GM12878 (cell line): ENCODE measurements at places on chromosomes 16 and 17. TPM values are rescaled to one million over a fixed set of nuclear protein-coding genes. Genes with fewer than 3 reads are reported as not detected.

The SLX1A gene
- 56.4 and 88.1 TPM in 2 replicates for total RNA-seq

DNA sequence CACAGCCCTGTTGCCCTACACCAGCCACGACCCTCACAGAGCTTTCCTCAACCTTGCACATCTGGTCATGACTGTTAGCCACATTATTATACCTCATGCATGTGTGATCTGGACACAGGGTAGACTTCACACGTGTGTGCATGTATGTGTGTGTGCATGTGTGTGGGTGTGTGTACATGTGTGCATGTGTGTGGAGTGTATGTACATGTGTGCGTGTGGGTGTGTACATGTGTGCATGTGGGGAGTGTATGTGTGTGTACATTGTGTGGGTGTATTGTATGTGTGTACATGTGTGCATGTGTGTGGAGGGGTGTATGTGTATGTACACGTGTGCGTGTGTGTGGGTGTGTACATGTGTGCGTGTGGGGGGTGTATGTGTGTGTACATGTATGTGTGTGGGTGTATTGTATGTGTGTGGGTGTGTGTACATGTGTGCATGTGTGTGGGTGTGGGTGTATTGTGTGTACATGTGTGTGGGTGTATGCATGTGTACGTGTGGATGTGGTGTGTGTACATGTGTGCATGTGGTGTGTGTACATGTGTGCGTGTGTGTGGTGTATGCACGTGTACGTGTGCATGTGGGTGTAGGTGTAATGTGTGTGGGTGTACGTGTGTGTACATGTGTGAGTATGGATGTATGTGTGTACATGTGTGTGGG, 130.2 kb downstream of the C16orf95 start:
- no peaks in the 10 kb centered on the region for H3K27me3 ChIP-seq
- H3K4me1 ChIP-seq, result no peaks in the 10 kb centered on the region
- no peak for DNase-seq
- H3K36me3 ChIP-seq, result no peaks in the 10 kb centered on the region

- peaks cover 13% of the 10 kb centered on the region for H3K36me3 ChIP-seq
- no peak for DNase-seq
- no peaks in the 10 kb centered on the region for H3K27me3 ChIP-seq
- no peak overlapping the region for H3K4me3 ChIP-seq
These were observed 97.3 kb upstream of the CHMP6 start for GRCh38 chr17:80894439-80894721.

DNA sequence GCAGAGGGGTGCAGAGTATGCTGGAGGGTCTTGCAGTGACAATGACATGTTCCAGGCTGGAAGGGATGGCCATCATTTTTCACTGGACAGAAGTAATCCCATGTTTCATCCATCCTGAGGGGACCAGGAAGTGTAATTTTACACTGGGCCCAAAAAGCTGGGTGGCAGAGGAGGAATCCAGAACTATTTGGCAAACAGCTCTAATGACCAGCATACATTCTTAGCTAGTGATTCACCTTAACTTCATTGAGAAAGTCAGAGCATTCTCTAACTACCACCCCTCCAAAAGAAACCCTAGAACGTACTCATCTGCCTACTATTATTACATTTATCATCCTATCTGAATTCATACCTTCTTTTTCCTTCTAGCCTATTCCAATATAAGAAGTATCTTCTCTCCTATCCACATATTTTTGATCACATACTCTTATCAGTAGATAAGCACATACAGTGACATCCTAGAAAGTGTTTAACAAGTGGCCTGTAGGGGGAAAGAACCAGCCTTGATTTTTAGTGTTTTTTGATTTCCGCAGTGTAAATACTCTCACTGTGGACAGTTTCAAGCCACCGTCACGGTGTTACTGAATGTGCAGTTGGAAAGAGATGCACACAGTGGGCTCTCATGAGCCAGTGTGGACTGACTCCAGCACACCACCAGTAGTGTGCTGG, 118.1 kb downstream of the FTO start:
- H3K27me3 ChIP-seq, result no peaks in the 10 kb centered on the region
- H3K36me3 ChIP-seq, result 0 out of 2 replicates have a peak, but pooled peaks cover 2% of the 10 kb centered on the region
- no peak for DNase-seq
- no peaks in the 10 kb centered on the region for H3K4me1 ChIP-seq
- no peak overlapping the region for H3K27ac ChIP-seq

GRCh38 chr17:45703806-45704205, 80.3 kb upstream of the CRHR1 start:
- H3K36me3 ChIP-seq, result no peaks in the 10 kb centered on the region
- no peak overlapping the region for H3K27ac ChIP-seq
- no peaks in the 10 kb centered on the region for H3K4me1 ChIP-seq
- no peak for DNase-seq
- no peak overlapping the region for H3K4me3 ChIP-seq

The HSBP1 gene
- total RNA-seq, result 54.5 and 59.8 TPM in 2 replicates

DNA sequence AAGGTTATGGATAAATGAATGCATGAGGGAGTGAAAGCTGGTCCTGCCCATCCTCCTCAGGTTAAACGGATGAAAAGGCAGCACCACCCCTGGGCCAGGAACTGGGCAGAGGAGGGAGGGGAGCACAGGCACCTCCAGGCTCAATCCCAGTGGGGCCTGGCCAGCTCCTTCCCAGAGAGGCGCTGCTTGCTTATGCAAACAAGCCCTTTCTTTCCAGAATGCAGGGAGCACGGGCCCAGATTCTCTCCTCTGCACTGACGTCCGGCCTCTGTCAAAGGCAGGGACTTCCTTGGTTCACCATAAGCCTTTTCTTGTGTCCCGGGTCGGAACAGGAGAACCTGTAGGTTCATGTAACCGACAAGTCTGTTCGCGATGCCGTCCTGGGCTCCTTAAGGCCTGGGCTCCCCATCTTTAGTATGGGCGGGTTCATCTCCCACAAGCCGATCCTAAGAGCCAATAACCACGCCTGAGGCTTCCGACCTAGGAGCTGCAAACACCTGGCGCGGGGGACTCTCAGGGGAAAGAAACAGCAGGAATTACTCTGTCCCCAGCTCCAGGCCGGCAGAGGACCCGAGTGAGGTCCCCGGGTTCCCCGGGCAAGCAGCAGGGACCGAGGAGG, 16.3 kb downstream of the ENPP7 start:
- H3K36me3 ChIP-seq, result no peaks in the 10 kb centered on the region
- H3K27ac ChIP-seq, result no peak overlapping the region
- H3K4me3 ChIP-seq, result no peak overlapping the region
- H3K4me1 ChIP-seq, result peaks cover 13% of the 10 kb centered on the region
- peaks cover 4% of the 10 kb centered on the region for H3K27me3 ChIP-seq

DNA sequence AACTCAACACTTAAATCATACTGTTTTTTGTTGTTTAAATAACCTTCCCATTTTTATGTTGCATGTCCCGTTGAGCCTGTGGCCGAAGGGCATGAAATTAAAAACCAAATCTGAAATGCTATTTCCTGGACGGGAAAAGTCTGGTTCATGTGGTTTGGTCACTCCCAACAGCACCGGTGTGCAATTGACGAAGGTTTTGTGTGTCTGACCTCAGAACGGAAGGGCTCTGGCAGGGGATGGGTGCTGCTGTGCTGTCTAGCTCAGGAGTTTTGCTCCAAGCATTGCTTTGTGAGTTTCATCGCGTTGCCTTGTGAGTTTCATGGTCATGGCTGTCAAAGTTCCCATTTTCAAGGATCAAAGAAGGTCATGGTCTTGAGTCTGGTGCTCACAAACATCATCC, 363.3 kb downstream of the XYLT1 start:
- H3K36me3 ChIP-seq, result no peaks in the 10 kb centered on the region
- H3K27ac ChIP-seq, result no peak overlapping the region
- peaks cover 20% of the 10 kb centered on the region for H3K4me1 ChIP-seq
- DNase-seq, result no peak
- no peak overlapping the region for H3K4me3 ChIP-seq
- H3K27me3 ChIP-seq, result no peaks in the 10 kb centered on the region

The KRT33A gene
- total RNA-seq, result not detected in 2 replicates

DNA sequence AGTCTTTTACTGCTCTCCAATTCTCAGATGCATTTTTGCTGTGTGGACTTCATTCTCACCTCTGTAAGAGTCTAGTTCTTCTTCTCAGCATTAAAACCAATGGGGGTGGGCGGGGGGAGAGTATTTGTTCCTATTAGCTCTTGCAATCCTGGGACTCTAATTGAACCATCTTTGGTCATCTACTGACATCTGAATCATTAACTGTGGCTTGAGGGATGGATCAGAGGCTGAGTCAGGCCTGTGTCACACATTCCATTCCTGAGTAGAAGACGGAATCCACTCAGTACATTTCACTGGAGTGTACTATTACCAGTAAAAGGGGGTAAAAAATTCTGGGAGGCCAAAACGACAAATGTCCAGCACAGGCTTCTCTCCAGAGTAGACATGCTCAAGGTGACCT, 12.8 kb upstream of the ZNF23 start:
- no peak overlapping the region for H3K4me3 ChIP-seq
- H3K4me1 ChIP-seq, result no peaks in the 10 kb centered on the region; the same call in 1 of the 2 replicates
- no peak overlapping the region for H3K27ac ChIP-seq
- no peaks in the 10 kb centered on the region for H3K36me3 ChIP-seq

DNA sequence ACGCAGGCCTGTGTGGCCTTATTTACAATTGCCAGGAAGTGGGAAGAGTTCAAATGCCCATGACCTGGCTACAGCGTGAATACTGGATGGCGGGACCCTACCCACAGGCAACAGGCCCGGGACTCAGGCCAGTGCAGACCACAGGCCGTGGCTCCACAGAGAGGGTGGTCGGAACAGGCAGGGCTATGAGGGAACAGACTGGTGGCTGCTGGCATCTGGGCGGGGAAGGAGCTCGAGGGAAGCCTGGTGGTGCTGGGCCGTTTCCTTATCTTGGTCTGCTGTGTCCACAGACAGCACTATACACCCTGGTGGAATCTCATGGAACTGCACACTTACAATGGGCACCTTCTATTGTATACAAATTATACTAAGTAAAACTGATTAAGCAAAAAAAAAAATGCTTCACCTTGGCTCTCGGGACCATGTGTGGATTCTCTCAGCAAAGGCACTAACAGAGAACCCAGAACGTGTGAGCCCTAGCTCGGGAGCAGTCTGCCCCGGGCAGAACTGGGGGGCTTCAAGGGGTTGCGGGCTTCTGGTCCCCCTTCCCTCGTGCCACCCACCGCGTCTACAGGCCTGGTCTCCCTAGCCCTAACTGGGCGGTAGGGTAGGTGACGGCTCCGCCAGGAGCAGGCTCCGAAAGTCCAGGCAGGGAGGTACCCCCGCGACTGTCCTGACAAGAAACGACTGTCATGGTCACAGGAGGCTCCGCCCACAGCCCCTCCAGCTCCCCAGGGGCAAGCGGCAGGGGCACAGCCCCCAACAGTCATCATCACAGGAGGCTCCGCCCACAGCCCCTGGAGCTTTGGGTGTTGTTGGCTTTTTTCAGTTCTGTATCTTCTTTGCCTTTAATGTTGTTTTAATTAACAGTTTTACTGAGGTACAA, 21.8 kb downstream of the CEP131 start:
- H3K4me1 ChIP-seq, result no peaks in the 10 kb centered on the region
- 0 out of 2 replicates have a peak, but pooled peaks cover 4% of the 10 kb centered on the region for H3K36me3 ChIP-seq
- H3K27me3 ChIP-seq, result no peaks in the 10 kb centered on the region

GRCh38 chr17:77783991-77784820, 174.3 kb upstream of the TNRC6C start:
- H3K4me3 ChIP-seq, result no peak overlapping the region
- no peaks in the 10 kb centered on the region for H3K36me3 ChIP-seq
- H3K4me1 ChIP-seq, result peaks cover 6% of the 10 kb centered on the region; the same call in 1 of the 2 replicates
- H3K27ac ChIP-seq, result no peak overlapping the region

- H3K27me3 ChIP-seq, result no peaks in the 10 kb centered on the region
- no peak for DNase-seq
- no peak overlapping the region for H3K4me3 ChIP-seq
These were observed 90.5 kb downstream of the C16orf78 start for GRCh38 chr16:49464093-49464492.

GRCh38 chr17:77378318-77379064, 237.7 kb downstream of the SEC14L1 start:
- H3K36me3 ChIP-seq, result no peaks in the 10 kb centered on the region
- H3K4me3 ChIP-seq, result no peak overlapping the region
- H3K27ac ChIP-seq, result no peak overlapping the region
- no peak for DNase-seq

- H3K27me3 ChIP-seq, result no peaks in the 10 kb centered on the region; the same call in none of the 2 replicates
- no peak overlapping the region for H3K4me3 ChIP-seq
- DNase-seq, result no peak
These were observed 6.2 kb downstream of the FSCN2 start for GRCh38 chr17:81534157-81535006.

DNA sequence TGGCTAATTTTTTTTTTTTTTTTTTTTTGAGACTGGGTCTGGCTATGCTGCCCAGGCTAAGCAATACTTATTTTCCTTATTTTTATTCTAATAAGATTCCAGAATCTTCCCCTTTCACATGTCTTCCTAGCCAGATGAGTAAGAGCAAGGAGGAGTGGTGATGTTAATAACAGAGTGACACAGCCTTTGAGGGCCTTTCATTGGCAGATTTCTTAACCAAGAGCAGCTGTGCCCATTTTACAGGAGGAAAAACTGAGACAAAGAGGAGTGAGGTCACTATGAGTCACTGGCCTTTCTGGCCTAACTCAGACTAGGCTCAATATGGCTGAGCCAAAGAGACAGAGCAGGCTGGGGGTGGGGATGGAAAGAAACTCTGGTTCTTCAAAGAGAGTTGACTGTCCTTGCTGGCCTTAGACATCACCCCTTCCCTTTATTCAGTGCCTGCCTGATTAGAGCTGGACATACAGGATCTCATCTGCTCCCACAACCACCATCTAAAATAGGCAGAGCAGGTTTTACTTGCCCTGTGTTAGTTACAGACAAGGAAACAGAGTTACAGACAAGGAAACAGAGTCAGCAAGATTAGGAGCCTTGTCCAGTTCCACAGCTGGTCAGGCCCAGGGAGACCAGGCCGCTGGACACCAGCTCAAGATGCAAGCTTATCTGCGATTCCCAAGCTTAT, 50.0 kb upstream of the TOB1 start:
- H3K4me1 ChIP-seq, result peaks cover 20% of the 10 kb centered on the region
- no peak overlapping the region for H3K27ac ChIP-seq
- H3K4me3 ChIP-seq, result no peak overlapping the region
- no peaks in the 10 kb centered on the region for H3K36me3 ChIP-seq
- no peaks in the 10 kb centered on the region for H3K27me3 ChIP-seq
- DNase-seq, result no peak

- H3K4me1 ChIP-seq, result peaks cover 7% of the 10 kb centered on the region
- H3K27ac ChIP-seq, result no peak overlapping the region
- DNase-seq, result no peak
- no peak overlapping the region for H3K4me3 ChIP-seq
These were observed 67.1 kb downstream of the SSH2 start for GRCh38 chr17:29862951-29863350.

DNA sequence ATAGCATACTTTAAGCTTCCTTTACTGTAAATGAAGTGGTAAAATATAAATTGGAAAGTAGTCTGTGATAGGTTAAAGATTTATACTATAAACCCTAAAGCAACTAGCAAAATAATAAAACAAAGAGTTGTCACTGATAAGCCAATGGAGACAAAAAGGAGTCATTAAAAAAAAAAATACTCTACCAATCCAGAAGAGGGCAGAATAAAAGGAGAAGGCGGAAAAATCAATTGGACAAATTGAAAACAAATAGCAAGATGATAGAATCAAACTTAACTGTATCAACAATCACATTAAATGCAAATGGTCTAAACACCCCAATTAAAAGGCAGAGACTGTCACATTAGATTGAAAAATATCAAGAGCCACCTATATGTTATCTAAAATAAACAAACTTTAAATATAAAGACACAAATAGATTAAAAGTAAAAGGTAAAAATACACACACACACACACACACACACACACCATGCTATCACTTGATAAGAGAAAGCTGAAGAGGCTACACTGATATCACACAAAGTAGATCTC, 71.8 kb downstream of the CACNG1 start:
- no peaks in the 10 kb centered on the region for H3K4me1 ChIP-seq
- H3K36me3 ChIP-seq, result peaks cover 5% of the 10 kb centered on the region
- no peak for DNase-seq
- no peaks in the 10 kb centered on the region for H3K27me3 ChIP-seq

The KIF19 gene
- total RNA-seq, result not detected in 2 replicates

- H3K27ac ChIP-seq, result no peak overlapping the region
- H3K27me3 ChIP-seq, result peaks cover 1% of the 10 kb centered on the region; the same call in 1 of the 2 replicates
- H3K4me3 ChIP-seq, result no peak overlapping the region
- DNase-seq, result no peak
- no peaks in the 10 kb centered on the region for H3K36me3 ChIP-seq
These were observed 8.6 kb upstream of the ACSF3 start for GRCh38 chr16:89084814-89085612.
